ENCODE measurements at places on chromosomes 13 and 19.

DNA sequence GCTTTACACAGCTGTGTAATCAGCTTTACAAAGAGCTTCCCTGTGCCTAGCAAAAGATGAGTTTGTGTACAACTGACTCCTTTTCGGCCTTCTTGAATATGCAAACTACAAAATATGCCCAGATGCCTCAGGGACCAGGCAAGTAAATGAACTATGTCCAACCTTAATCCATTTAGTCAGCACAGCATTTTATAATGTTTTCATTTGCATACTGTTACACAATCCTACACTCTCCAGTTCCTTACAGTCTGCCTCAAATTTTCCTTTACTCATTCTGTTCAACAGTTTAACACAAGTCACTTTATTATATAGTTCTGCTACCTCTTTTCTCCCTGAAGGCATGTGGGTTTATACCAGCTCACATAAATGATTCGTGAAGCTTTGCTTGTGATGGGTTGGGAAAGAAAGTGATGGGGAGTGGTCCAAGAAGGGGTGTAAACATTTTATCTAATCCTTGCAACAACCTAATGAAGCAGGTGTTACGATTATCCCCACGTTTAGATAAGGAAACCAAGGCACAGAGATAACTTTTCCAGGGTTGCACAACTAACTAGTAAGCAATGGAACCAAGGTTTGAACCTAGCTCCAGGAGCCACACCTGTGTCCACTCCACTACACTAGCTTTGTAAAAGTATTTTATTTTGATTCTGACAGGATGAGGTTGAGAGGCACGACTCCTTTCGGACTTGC lies 3.3 kb upstream of the USP12 start:
- no peak for DNase-seq

DNA sequence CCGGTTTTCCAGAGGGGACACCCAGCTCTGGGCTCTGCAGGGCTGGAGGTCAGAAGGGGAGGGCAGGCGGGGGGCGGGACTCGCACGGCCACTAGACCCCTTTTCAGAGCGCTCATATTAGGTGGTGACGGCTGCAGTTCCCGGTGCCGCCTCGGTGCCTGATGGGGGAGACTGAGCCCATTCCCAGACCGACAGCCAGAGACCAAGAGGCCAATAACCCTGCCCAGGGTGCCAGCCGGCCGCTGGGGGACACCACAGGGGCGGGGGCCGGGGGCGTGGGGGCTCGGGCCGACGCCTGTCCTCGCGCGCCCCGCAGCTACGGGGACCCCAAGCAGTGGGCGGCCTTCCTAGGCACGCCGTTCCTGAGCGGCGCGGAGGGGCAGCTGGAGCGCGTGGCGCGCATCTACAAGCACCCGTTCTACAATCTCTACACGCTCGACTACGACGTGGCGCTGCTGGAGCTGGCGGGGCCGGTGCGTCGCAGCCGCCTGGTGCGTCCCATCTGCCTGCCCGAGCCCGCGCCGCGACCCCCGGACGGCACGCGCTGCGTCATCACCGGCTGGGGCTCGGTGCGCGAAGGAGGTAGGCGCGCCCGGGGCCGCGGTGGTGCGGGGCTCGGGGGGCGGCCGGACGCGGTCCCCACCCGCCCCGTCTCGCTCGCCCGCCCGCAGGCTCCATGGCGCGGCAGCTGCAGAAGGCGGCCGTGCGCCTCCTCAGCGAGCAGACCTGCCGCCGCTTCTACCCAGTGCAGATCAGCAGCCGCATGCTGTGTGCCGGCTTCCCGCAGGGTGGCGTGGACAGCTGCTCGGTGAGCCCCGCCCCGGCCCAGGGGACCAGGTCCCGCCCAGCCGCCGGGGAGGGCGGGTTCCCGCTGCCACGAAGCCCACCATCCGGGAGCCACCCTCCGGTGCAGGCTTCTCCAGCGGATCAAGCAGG lies 2.4 kb downstream of the TIMM13 start:
- peak; percentile 64 for DNase-seq

- DNase-seq = peak; percentile 22
Observed at GRCh38 chr13:110627761-110628476, 12.6 kb downstream of the NAXD start.

DNA sequence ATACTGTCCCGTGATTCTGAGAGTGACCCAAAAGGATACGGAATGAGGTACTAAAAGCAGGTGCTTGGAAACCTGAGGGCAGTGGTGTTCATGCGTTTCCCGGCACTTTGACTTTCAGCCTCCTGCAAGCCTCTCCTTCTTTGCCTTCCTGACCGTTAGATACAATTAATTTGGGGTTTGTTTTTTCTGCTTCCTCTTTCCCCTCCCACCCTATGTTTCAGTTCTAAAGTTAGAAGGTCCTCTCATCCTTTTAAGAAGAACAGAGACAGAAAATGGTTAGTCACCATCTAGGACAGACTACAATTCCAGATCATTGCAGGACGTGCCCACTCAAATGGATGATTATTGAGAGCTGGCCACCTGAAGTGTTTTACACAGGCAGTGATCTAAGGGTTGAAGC lies 1.8 kb upstream of the LILRB4 start:
- no peak for DNase-seq

DNA sequence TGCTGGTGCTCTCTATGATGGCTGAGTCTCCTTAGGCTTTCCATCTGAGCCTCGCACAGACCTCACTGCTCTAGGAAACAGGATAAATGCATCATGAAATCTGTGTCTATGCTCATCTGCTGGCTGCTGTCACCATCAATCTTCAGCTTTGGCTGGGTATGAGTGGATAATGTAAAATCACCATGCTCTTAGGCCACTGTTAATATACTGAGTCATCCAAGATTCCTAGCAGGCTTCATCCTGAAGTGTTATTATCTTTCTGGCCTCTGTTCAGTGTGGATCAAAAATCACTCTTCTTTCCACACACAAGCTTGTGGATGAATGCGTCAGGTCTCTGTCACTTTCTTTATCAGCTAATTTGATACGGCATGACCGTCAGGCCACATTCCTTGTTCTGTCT lies 317.4 kb downstream of the NALCN start:
- no peak for DNase-seq

GRCh38 chr13:64855506-64855905 lies 2374.6 kb downstream of the PCDH9 start:
- no peak for DNase-seq

- DNase-seq = no peak
Observed at GRCh38 chr13:38394777-38395496, 45.3 kb downstream of the UFM1 start.

DNA sequence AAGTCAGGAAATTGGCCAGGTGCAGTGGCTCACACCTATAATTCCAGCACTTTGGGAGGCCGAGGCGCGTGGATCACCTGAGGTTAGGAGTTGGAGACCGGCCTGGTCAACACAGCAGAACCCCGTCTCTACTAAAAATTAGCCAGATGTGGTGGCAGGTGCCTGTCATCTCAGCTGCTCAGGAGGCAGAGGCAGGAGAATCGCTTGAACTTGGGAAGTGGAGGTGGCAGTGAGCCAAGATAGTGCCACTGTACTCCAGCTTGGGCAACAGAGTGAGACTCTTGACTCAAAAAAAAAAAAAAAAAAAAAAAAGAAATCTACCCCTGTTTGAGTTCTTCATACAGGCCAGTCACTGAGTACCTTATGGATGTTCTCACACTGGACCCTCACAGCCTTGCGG lies 42.0 kb downstream of the SLC15A1 start:
- no peak for DNase-seq

DNA sequence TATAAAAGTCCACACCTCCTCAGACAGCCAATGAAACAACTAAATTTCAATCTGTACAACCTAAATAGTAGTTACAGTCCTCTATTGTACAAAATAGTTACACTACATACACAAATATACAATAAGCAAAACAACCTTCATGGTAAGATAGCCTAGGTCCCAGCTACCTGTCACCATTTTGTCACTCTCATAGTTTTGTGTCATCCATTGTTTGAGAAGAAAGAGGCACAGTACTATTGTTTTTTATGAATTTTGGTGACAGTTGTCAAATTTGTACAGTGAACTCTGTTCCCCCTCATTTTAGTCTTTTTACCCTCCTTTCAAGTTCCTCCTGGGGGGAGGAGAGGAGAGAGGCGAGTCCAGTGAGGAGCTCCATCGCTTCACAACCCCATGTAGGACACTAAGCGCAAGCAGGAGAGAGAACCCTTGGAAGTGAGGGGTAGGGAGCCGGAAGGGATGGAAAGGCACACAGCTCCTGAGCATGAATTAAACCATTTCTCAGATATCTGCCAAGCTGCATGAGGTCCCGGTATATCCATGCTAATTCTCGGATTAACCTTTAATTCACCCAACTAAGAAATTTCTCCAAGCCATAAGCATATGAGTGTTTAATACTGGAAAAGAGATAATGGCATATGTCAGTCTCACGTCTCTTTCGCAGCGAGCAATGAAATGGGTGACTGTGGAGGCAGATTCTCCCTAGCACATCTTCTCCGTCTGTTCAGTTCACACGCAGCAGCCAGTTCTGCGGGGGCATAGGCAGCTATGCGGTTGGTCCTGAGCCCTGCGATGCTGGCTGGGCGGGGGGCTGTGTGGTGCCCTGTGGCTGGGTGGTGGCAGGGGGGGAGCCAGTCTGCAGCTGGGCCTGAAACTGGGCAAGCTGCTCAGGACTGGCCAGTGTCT lies 60.5 kb downstream of the SERP2 start:
- DNase-seq = no peak

- no peak for DNase-seq
Observed at GRCh38 chr19:45451131-45451849, 16.5 kb upstream of the FOSB start.

GRCh38 chr19:51571599-51571998 lies 516 bp downstream of the ZNF175 start:
- DNase-seq = no peak

DNA sequence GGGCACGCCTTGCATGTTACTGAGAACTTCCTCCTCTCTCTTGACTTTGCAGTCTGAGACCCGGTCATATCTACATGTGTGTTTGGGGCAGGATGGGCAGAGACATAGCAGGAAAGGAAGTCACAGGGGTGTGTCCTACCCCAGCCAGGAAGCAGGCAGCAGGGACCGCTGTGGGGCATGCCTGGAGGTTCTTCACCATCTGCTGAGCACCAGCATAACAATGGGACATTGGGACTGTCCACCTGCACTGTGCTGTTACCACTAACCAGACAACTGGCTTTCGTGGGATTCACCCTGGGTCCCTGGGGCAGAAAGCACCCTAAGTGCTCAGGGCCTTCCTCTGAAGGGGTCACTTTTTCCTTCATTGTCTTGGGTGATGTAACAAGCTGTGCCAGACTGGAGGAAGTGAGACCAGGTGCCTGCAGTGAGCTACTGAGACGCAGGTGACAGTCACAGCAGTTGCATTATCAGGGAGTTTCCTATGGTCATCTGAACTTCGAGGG lies 2.6 kb upstream of the HAUS5 start:
- DNase-seq = no peak

GRCh38 chr13:98626298-98626935 lies 49.5 kb upstream of the STK24 start:
- no peak for DNase-seq

GRCh38 chr13:111584101-111584672 lies 263.7 kb downstream of the TEX29 start:
- DNase-seq = no peak
